Stimulated activated CD8-positive, alpha-beta memory T cell treated with anti-CD3 and anti-CD28 coated beads, Interleukin-7, amount 100 ng/mL, for 24 hours (primary cell): ENCODE measurements at places on chromosomes 4 and X.

GRCh38 chrX:155108427-155108826 lies 37.1 kb downstream of the BRCC3 start:
- no peak for DNase-seq

DNA sequence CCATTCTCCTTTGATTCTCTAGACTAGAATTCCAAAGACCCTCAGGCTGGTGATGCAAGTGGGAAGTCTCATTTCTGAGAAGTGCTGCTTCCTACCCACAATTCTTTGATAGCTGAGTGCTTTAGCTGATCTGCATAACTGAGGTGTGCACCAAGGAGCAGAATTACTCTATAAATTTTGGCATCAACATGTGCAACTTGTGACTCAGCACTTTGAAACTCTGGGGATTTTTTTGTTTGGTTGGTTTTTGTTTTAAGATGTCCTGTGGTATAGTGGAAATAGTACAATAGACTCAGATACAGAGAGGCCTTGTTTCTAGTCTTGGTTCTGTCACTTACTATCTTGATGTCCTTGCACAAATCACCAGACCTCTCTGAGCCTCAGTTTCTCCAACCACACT lies 148.4 kb downstream of the AR start:
- DNase-seq, result no peak

GRCh38 chr4:113303315-113303714 lies 253.9 kb downstream of the ANK2 start:
- no peak for DNase-seq

GRCh38 chr4:152206646-152207377 lies 329.1 kb downstream of the FBXW7 start:
- DNase-seq, result no peak

- no peak for DNase-seq
Measured at GRCh38 chrX:42398967-42399631, 378.9 kb downstream of the PPP1R2C start.

- DNase-seq, result no peak
Measured at GRCh38 chr4:109648266-109648996, 54.8 kb downstream of the CASP6 start.

DNA sequence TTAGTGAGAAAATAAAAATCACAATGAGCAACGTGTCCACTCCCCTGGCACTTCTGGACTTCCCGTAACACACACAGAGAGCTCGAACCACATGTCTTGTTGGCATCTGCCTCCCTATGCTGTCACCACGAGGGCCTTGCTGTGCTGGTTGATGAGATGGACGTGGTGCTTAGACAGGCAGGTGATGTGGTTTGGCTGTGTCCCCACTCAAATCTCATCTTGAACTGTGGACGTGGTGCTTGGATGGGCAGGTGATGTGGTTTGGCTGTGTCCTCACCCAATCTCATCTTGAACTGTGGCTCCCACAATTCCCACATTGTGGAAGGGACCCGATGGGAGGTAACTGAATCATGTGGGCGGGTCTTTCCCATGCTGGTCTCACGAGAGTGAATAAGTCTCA lies 40.0 kb downstream of the FGFRL1 start:
- no peak for DNase-seq

DNA sequence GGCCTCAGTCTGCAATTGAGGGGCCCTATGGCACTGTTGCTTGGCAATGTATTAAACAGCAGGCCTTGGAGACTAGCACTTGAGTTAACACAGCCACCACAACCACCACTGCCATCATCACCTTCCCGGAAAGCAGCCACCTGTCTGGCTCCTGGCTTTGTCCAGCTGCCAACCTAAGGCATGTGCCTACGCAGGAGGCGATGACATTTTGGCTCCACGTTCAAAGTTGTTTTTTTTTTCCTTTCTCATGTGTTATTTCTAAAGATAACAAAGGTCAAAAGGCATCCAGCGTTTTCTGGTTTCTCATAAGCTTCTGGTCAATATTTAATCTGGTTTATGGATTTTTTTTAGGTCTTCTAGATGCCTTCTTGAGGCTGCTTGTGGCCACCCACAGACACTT lies 7.5 kb downstream of the CLDN2 start:
- no peak for DNase-seq

GRCh38 chr4:26289401-26289800 lies 31.4 kb upstream of the RBPJ start:
- DNase-seq, result no peak

GRCh38 chr4:182062936-182063335 lies 180.3 kb upstream of the TENM3 start:
- DNase-seq, result no peak

- no peak for DNase-seq
Measured at GRCh38 chr4:99629962-99630554, 27.6 kb downstream of the C4orf54 start.

DNA sequence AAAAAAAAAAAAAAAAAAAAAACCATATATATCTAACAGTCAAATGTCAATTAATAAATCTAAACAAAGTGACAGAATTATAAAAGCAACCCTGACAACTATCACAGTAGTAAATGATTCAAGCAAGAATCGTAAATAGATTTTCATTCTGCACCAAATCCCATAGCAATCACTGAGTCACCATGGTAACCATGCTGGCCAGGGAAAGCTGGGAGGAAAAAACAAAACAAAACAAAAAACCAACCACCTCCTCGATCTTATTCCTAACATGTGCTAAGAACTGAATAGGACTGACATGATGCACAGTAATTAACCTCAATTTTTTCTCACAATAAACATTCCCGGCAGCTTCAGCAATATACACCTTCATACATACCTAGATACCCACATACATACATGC lies 30.6 kb upstream of the RAB40A start:
- DNase-seq, result no peak

- DNase-seq, result no peak
Measured at GRCh38 chrX:54237014-54237413, 54.0 kb upstream of the FAM120C start.

DNA sequence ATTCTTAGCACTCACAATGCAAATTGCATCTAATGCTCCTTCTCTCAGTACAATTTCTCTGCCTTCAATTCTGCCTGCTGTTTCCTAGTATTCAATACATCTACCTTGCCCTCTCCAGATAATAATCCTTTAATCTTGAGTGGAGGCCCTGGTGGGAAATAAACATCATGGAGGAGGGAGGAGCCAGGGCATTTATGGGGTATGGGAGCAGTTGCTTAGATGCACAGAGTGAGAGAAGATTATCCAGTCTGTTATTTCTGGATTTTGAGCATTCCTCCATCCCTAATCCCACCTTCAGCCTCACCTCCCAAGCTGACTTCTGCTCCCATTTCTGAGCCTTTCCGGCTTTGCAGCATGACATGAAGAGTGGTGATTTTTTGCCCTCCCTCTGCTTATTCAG lies 127.9 kb upstream of the PPP3CA start:
- no peak for DNase-seq

DNA sequence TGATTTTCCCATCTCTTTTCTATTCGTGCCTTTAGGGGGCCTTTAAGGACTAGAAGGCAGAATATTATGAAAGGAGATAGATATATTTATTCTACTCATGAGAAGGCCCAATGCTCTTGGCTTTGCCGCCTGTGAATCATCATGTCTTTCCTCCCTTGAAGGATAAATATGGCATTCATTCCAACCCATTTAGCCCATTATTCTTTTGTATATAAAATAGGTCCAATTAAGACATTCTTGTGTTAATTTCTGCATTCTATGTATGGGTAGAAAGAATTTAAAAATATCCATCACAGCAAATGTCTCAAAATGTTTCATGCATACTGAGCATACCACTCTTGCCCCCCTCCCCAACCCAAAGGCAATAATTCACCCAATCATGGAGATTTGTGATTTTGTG lies 115.1 kb downstream of the AFF2 start:
- DNase-seq, result no peak

DNA sequence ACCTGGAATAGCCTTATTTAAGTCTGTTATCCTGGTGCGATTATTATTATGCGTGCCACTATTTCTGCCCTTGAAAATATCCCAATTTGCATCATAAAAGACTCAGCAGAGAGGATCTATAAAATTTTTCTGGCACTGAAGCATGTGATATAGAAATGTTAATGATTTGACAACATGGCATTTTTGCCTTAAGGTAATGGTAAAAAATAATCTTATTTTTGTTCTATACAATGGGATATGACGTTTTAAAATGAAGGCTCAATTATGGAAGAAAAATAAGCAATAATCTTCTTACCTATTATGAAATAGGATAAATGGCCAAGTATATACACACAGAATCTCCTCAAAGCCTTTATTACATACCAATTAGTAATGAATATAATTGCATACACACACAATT lies 113.5 kb downstream of the PDGFC start:
- DNase-seq, result no peak

- DNase-seq, result no peak
Measured at GRCh38 chr4:3215256-3215655, 33.7 kb upstream of the MSANTD1 start.

GRCh38 chr4:133484287-133484686 lies 335.2 kb downstream of the PCDH10 start:
- DNase-seq, result no peak

DNA sequence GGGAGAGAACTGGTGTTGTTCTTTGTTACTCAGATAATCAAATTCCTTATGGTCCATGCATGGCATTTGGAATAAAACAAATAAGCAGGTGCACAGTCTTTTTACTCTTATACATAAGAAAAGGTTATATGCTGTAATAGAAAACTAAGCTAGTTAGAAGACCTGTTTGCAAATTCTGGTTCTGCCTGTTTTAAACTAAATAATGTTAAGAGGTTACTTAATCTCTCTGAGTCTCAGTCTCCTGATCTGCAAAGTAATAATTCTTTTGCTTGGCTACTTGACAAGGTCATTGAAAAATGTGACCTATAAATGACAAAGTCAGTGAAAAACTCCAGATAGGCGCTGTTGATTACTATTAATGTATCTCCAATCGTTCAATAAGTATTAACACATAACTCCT lies 42.5 kb upstream of the ANXA3 start:
- DNase-seq, result no peak

GRCh38 chr4:172978848-172979247 lies 189.8 kb upstream of the GALNT7 start:
- no peak for DNase-seq

- no peak for DNase-seq
Measured at GRCh38 chrX:13965531-13965930, 64.2 kb downstream of the GEMIN8 start.

- DNase-seq, result no peak
Measured at GRCh38 chrX:16711893-16712547, 449 bp downstream of the CTPS2 start.

- no peak for DNase-seq
Measured at GRCh38 chr4:69104719-69105275, 8.5 kb downstream of the UGT2B7 start.

DNA sequence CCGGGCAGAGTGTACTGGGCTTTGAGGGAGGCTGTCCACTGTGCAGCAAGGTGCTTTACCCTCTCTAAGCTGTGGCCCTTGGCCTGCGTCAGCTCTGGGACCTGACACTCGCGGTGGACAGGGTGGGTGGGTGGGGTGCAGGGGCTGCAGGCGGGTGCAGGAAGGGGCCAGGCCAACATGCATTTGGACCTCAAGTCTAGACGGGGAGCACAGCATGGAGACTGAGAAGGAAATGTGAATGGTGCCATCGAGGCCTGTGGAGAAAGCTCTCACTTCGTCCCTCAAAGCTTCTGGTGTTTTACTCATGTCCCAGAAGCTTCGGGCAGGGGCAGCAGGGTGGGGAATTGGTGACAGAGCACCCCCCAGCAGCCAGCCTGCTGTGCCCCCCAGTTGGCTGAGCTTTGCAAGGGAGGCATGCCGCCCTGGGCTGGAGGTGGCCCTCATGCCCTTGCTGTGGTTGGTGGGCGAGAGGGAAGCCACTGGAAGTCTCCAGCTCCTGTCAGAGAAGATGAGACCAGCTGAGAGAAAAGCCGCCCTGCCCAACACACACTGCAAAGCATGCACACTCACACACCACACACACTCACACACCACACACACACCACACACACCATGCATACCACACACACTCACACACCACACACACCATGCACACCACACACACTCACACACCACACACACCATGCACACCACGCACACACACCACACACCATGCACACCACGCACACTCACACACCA lies 12.3 kb downstream of the PNMA6E start:
- DNase-seq, result no peak

GRCh38 chr4:9611101-9611500 lies 166.9 kb downstream of the DEFB131A start:
- DNase-seq, result no peak

DNA sequence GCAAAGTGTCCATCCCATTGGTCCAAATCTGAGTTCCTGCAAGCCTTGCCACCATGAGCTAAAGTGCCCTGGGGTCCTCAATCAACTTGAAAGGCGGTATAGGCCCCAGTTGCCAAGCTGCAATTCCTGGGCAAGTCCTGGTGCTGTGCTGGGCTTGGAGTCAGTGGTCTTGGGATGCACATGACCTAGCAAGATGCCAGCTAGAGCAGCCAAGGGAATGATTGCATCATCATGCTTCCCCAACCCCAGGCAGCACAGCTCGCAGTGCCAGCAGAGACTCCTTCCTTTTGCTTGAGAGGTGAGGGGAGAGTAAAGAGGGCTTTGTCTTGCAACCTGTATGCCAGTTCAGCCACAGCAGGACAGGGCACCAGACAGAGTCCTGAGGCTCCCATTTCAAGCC lies 50.5 kb downstream of the KCNIP4 start:
- no peak for DNase-seq

DNA sequence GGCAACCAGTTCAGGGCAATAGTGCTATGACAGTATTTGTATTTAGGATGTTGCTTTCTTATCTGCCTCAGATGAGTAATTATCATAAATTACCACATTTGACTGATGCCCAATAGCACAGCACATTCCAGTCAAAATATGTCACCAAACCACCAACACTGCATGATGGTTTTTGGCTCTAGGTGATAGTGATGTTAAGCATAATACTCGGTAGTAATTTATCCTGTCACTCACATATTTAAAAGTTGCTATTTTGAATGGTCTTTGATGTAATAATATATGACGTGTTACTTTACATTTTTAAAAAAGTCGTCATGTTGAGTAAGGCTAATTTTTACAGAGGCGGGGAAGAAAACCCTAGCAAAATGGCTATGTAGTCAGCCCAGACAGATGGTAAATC lies 42.5 kb downstream of the UNC5C start:
- DNase-seq, result no peak

- DNase-seq, result no peak
Measured at GRCh38 chr4:3257556-3258482, 8.9 kb downstream of the MSANTD1 start.

GRCh38 chr4:2451036-2451520 lies 17.8 kb upstream of the RNF4 start:
- DNase-seq, result no peak

DNA sequence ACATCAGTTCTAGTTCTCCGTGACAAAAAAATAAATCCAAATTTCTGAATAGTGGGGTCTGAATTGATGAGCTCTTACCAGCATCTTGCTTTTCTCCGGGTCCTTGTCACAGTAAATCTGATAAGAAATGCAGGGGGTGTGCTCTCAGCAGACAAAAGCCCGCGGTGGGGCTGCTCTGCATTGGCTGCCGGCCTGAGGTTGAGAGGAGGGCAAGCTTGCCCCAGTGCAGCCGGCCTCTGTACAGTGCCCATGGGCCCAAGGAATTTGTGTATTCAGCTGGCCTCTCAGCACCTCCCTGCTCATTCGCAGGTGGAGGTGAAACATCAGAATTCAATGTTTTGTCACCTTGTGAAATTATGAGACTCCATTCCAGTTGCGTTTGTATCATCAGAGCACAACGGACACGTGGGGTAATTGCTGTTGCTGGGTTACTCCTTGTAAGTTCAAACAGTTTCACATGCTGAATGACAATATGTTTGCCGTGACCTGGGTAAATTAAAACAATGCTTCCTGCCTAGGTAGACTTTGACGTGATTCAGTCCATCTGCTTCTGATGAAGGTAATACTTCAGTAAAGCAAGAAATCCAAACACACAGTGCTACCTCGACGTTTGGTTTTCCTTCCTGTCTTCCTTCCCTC lies 596.4 kb downstream of the MID1IP1 start:
- DNase-seq, result no peak

GRCh38 chr4:100826808-100827548 lies 309.2 kb upstream of the EMCN start:
- DNase-seq, result no peak
